ENCODE measurements at places on chromosomes 3 and 15.

GRCh38 chr3:127831723-127832172 is 9.4 kb upstream of the MGLL start:
- no peak for DNase-seq

- no peak for DNase-seq
Observed at GRCh38 chr3:17709236-17709810, 33.1 kb downstream of the TBC1D5 start.

GRCh38 chr3:42773409-42773751 is 327 bp upstream of the CCDC13 start:
- no peak for DNase-seq

DNA sequence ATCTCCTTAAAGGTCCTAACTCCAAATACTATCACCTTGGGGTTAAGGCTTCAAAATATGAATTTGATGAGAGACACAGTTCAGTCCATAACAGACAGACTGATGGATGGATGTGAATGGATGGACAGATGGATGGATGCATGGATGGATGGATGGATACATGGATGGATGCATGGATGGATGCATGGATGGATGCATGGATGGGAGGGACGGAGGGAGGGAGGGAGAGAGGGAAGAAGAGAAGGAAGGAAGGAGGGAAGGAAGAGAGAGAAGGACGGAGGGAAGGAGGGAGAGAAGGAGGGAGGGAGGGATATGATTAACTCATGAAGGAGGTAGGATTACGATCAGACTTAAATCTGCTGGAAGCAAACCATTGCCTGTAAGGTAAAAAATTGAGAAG is 192.4 kb downstream of the LRRN1 start:
- no peak for DNase-seq

GRCh38 chr3:190593075-190593474 is 79.2 kb downstream of the IL1RAP start:
- DNase-seq, result no peak

GRCh38 chr3:123751433-123751832 is 132.7 kb downstream of the MYLK start:
- DNase-seq, result no peak

Measured in activated CD4-positive, alpha-beta T cell treated with anti-CD3 and anti-CD28 coated beads, Interleukin-2, amount 50 U/mL, for 24 hours (primary cell).